ENCODE measurements at places on chromosomes 2 and 18.

DNA sequence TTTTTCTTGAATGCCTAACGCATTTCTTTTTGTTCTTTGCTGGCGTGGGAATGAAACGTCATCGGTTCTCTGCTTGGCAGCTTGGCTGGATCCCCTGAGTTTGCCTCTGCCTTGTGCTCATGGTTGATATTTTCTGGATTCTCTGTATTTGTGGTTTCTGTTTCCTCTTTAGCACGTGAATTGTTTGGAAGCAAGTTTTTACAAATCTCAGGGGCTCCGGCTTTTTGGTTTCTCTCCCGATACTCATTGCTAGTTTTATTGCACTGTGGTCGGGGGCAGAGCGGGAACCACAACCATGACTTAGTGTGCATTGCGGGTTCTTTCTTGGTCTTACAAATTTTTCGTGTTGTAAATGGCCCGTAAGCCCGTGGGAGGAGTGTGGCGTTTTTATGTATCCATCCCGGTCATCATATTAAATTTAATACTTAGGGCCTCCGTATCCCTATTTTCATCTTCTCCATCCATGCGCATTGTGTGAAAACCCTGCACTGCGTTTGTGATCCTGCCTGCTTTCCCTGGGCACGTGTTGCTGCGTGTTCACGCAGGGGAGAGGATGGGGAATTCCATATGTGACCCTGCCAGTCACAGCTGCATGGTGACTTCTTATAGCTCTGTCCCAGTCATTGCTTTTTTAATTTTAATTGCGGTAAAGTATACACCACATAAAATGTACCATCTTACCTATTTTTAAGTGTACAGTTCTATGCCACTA, 9.4 kb downstream of the RAMP1 start:
- DNase-seq = no peak

DNA sequence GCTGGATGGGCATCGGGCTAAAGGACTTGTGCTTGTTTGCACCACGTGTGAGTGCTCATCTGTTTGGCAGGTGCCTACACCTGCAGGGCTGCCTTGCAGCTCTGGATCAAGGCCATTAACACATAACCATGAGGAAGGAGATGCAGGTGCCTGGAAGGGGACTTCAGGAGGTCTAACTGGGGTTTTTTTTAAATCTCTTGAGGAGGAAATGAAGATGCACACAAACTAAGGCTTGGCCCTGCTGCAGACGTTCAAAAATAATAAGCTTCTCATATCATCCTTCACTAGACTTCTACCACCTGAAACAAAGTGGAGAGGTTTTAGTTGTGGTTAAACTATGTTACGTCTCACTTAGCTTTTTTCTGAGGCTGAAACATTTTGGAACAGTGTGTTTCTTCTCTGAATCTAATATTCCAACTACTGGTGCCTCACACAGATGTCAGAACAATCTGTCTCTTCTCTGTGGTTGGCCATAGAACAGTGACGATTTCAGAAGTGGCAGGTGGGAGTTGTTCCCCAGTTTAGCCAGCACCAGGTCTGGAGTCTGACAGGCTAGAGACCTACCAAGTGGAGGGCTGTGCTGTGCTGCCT, 36.5 kb downstream of the BCL2L11 start:
- DNase-seq = peak; percentile 8

GRCh38 chr18:69636529-69637301, 236.0 kb downstream of the DOK6 start:
- no peak for DNase-seq

DNA sequence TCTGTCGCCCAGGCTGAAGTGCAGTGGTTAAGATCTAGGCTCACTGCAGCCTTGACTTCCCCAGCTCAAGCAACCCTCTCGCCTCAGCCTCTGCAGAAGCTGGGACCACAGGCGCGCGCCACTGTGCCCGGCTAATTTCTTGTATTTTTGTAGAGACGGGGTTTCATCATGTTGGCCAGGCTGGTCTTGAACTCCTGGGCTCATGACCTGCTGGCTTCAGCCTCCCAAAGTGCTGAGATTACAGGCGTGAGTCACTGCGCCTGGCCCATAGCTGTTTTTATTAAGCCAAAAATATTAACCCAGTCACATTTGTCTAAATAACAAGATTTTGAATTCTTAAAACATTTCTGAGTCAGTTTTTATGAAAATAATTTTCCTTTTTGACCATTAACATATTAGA, 6.3 kb upstream of the SFT2D3 start:
- DNase-seq = no peak

- DNase-seq = peak; percentile 14
Observed at GRCh38 chr18:56358608-56359280, 279.6 kb downstream of the TXNL1 start.

- no peak for DNase-seq
Observed at GRCh38 chr2:31997653-31998052, 13.2 kb downstream of the MEMO1 start.

GRCh38 chr18:12884406-12885323, 628 bp upstream of the PTPN2 start:
- DNase-seq = no peak

- no peak for DNase-seq
Observed at GRCh38 chr2:206727287-206727686, 9.1 kb upstream of the DYTN start.
